CD4-positive, alpha-beta T cell treated with Interleukin-17A for 4 hours (primary cell): ENCODE measurements at places on chromosomes 16 and 17.

- DNase-seq = no peak
Measured at GRCh38 chr17:4049546-4049945, 85.3 kb upstream of the ATP2A3 start.

DNA sequence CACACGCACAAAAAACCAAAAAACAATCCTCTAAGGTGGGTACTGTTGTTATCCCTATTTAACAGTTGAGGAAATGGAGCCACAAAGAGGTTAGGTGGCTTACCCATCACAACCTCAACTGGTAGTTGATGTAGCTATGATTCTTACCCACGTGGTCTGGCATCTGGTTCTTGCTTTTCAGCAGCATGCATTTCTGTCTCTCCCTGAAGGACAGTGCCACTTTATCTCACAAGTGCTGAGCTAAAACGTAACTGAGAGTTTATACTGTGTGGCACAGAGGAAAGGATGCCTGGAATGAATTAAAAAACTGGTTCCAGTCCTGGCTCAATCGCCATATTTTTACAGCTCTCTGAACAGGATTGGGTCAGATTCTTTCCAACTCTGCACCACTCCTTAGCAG is 1.9 kb upstream of the CORO6 start:
- DNase-seq = no peak

- DNase-seq = peak; percentile 86
Measured at GRCh38 chr17:7021993-7022778, 664 bp upstream of the BCL6B start.

GRCh38 chr16:2364638-2365210 is 24.2 kb upstream of the ABCA3 start:
- DNase-seq = no peak

GRCh38 chr16:1512774-1513173 is 19.6 kb downstream of the TELO2 start:
- DNase-seq = no peak

GRCh38 chr17:48799069-48799723 is 17.8 kb downstream of the TTLL6 start:
- no peak for DNase-seq

- DNase-seq = peak; percentile 86
Measured at GRCh38 chr16:785563-786535, 2.3 kb downstream of the RPUSD1 start.

DNA sequence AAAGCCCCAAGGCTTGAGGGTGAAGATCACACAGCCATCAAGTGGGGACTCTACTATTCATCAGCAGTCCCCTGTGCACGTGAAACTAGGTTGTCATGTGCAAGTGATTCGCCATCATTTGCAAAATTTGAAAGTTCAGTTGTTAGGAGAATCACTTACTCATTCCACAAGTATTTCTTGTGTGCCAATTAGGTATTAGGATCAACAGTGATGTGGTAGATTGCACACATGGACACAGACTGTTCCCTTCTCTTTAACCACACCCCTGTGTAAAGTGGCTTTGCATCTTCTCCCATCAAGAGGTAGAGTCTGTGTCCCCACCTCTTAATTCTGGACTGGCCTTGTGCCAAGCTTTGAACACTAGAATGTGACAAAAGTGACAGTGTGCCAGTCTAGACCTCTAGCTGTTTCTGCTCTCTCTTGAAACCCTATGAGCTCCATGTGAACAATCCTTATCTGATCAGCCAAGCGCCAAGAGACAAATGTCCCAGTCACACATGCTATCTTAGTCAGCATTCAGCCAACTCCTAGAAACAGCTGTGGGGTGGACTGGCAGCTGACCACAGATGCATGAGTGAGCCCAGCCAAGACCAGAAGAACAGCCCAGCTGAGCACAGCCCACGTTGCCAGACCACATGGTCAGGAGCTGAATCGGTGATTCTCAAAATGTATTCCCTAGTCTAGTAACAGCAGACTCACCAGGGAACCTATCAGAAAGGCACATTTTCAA is 31.5 kb upstream of the SHISA9 start:
- no peak for DNase-seq

- DNase-seq = no peak
Measured at GRCh38 chr17:16924696-16925440, 47.0 kb downstream of the TNFRSF13B start.

DNA sequence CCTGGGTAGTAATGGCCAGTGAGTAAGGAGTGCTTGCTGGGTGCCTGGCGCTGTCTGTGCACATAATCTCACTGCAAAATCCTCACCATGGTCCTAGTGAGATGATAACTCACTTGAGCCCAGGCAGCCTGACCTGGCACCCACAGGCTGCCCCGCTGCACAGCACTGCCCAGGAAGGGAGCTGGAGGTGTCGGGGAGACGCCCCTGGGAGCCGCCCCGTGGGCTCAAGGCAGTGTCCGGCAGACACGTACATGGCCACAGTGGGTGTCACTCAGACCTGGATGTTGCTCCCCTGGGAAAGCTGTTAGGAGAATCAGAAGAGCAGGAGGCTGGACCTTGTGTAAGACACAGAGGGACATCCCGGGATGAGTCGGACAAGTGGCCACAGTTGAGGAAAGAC is 44.2 kb downstream of the BEAN1 start:
- no peak for DNase-seq

DNA sequence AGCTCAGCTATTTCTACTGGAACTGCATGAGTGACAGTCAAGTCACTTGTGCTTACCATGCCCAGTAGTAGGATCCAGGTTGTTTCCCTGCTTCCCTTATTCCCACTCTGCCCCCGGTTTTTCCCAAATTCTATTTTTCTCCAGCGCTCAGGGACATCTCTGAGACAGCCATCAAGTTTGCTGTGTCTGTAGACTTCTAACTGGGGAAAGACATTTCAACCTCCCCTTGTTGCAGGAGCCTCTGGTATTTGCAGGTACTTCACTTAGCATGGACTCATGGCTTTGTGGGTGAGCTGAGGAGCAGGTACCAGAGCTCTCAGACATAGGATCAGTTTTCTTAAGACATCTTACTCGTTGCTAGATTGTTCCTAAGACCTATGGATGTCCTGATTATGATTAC is 801.6 kb upstream of the RBFOX1 start:
- DNase-seq = no peak
